ENCODE measurements at places on chromosomes 3 and 15.

- no peak for DNase-seq
Measured at GRCh38 chr3:72004749-72005292, 219.9 kb upstream of the PROK2 start.

DNA sequence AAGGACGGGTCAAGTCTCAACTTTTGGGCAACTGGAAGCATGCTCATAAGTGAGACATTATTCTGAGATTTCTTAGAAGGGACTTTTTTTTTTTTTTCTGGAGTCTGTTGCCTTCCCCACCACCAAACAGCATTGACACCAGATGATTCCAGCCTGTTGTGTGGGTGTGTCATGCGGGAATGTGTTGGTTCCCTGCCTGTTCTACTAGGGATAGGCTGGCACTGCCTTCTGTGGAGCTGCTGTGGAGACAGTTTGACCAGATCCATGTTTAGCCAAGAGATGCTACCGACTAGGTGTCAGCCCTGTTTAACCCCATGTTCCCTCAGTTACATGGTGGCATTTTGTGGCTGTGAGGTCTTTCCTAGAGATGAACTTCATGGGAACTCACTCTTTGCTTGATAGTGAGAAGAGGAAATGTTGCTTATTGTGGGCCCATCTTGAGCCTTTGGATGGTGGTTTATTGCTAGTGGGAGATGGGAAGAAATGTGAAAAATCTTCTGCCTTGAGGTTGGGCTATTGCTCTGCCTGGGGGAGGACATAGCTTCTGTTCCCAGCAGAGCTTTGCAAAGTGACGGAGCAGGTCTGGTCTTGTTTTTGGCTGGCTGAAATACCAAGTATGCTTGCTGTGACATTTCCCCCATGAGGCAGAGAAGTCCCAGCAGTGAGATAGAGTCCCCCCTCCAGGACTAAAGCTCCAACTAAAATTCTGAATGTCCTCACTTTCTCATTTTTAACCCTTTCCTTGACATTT lies 31.3 kb downstream of the TRAK1 start:
- DNase-seq, result no peak

- no peak for DNase-seq
Measured at GRCh38 chr3:194723846-194724618, 38.3 kb downstream of the FAM43A start.

DNA sequence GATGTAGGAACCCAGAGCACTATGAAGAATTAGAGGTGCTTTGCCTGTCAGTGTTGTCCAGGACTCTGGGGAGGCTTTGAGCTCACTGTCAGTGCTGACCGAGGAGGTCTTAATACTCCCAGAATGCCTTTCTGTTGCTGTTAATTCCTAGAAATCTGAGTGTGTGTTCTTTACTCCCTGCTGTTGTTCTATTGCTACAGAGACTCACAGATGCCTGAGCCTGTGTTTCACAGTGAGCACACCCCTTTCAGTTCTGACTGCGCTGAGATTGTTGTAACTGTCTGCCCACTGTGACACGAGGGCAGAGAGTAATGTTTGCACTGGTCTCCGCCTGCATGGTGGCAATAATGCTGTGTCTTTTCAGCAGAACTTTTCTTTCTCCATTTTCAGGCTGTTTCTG lies 162.9 kb downstream of the RYR3 start:
- DNase-seq, result no peak

DNA sequence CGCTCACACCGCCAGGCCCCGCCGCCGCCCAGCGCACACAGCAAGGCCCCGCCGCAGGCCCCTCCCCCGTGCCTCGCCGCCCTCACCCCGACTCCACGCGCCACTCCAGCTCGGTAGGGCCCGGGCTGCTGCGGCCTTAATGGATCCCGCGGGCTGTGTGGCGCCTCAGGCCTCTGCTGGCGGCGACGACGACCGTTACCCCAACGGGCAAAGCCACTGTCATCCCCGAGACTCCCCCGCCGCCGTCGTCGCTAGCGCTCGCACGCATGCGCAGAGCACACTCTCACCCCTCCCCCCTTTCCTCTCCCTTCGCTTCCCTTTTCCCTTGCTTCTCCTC lies at the start of gene MSL2:
Gene MSL2 (minus strand): TSS at position 272 of the 337 bp plus-strand sequence. CDS start 1,222 bp downstream, outside the sequence.
- DNase-seq, result no peak

DNA sequence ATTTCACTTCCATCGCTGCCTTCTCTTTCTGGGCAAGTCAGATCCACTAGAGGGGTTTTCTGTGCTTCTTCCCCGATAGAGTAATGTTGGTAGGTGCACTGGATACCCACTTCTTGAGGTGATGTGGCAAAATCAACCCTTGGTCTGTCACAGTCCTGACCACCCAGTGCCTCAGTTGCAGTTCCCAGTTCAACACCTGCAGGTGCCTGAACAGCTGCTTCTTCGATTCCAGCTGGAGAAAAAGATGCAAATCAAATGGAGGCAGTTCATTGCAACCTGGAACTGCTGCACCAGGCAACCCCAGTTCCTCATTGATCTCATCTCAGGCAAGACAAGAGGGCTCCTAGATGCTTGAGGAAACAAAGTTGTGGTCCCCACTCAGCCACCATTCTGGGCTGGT lies 186.6 kb downstream of the UBE2E2 start:
- no peak for DNase-seq

- DNase-seq, result no peak
Measured at GRCh38 chr3:160869825-160870224, 113.8 kb downstream of the PPM1L start.

DNA sequence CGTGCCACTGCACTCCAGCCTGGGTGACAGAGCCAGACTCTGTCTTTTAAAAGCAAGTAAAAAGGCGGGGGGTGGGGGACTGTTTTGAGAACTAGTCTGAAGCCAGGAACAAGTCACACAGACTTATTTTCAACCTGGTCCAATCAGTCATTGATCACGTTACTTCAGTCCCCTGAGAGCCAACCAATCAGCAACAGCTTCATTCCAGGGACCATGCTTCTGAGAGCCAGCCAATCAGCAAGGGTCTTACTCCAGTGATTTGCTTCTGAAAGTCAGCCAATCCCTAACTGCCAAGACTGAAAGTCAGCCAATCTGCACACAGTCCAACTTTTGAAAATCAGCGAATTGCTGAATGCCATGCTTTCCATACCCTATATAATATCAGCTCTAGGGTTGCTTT lies 48.6 kb upstream of the C15orf39 start:
- no peak for DNase-seq

DNA sequence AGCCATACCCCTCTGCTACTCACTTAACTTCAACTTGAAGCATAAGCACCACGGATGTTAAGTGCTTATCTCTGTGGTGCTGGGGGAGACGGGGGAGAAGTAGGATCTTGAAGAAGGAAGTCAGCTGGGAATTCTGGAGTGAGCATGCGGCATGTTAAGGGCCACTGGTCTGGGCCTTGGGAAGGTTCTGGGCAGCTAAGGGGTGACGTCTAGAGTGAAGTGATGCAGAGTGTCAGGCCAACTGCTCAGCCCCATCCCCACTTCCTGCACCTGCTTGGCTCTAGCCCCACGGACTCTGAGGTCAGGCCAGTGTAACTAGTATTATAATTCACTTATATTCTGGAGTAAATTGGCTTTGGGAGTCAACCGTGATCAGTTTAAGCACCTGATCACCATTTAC lies 228.6 kb downstream of the FMN1 start:
- no peak for DNase-seq

GRCh38 chr3:35320646-35321407 lies 318.5 kb upstream of the ARPP21 start:
- no peak for DNase-seq

- no peak for DNase-seq
Measured at GRCh38 chr15:39127925-39128617, 452.8 kb upstream of the THBS1 start.

GRCh38 chr3:137224464-137224863 lies 266.7 kb downstream of the IL20RB start:
- no peak for DNase-seq

DNA sequence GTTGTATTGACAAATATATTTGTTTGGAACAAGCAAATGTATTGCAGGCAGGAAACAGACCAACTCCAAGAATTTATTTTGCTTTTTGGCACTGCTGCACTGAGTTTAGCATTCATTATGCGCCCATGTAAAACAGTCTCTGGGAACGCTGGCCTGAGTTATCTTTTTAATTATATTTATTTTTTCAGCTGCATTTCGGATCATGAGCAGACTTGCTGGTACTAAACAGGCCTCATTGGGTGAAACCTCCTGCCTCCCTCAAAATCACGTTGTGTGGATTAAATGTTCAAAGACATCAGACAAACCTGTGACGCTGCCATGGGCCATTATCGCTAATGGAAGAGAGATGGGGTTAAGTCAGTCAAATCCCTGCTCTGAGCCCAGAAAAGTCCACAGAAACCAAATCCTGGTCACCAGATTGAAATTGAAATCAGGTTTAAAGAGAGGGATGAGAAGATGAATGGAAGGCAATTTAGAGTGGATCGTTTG lies 511.1 kb upstream of the PROK2 start:
- no peak for DNase-seq

DNA sequence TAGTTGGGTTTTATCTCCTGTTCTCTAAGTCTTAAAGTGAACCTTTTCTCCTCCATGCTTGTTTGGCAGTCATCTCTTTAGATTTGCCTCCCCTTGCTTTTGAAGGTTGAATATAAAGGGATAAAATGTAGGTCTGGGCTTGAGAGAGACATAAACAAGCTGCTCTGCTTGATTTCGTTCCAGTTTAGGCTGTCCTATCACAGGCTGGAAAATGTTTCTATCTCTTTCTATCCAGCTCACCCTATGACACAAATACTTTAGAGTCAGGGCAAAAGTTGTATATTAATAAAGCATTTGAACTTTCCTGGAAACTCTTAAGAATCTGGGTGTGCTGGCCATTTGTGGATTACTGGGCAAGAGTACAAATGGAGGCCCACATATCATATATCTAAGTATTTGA lies 29.5 kb upstream of the ZBBX start:
- no peak for DNase-seq

GRCh38 chr15:92682741-92683510 lies 27.4 kb upstream of the FAM174B start:
- no peak for DNase-seq

- DNase-seq, result no peak
Measured at GRCh38 chr3:151558661-151559060, 97.8 kb upstream of the IGSF10 start.

GRCh38 chr3:30435861-30436331 lies 170.5 kb upstream of the TGFBR2 start:
- DNase-seq, result no peak

DNA sequence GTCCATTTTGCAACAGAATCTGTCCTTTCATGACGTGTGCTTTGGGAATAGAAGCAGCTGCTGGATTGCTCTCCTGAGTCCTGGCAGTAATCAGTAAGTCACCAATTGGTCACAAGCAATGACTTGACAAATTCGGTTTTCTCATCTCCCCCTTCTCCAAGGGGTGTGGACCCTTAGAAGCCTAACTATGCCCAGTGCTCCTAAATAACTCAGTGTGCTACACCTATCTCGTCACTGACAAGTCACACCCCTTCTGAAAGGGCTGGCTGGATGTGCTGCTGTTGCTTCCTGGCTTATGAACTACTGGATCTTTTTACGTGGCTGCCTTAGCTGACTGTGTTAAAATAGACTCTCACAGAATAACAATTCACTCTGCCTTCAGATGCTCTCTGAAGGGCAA lies 1351.5 kb downstream of the ZPLD1 start:
- DNase-seq, result no peak
